Stimulated activated CD4-positive, alpha-beta T cell treated with anti-CD3 and anti-CD28 coated beads, Interleukin-15, amount 100 ng/mL, for 24 hours (primary cell): ENCODE measurements at places on chromosomes 2 and 18.

DNA sequence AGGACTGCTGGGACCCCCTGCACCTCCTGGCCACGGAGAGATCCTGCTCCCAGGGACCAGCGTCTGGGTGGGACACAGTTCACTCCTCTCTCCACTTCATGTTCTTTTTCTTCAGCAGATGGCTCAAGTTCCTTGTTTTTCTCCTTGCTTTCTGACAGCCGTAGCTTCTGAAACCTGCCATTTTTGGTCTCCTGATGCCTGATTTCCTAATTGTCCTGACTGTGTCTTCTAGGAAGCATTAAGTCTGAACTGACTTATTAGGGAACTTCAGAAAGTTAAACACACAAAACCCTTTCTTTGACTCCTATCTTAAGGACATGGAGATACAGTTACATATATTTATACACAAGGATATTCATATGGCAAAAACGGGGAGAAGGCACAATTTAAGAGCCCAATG is 22.7 kb downstream of the CNNM4 start:
- no peak for DNase-seq

GRCh38 chr2:174224665-174225288 is 23.6 kb downstream of the OLA1 start:
- no peak for DNase-seq

- DNase-seq = no peak
Measured at GRCh38 chr2:18668221-18668620, 78.9 kb upstream of the NT5C1B start.

- DNase-seq = no peak
Measured at GRCh38 chr2:157459486-157459885, 15.6 kb upstream of the CYTIP start.

GRCh38 chr2:122635686-122636085 is 880.2 kb downstream of the TSN start:
- DNase-seq = no peak

DNA sequence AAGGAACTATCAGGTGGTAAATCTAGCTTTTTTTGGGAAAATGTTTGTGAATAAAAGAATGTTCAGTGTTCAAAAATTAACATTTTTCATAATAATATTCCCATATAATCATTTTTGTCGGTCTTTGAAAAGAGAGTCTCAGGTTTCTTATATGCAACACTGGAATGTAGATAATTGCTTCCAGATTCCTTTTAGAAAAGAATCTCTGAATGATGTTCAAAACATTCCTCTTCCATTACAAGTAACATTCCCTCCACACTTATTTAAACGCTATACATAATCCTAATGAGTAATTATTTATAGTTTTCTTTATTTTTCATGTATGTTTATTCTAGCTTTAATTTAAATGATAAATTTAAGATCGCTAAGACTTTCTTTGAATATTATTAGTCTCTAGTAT is 7.0 kb downstream of the ZSWIM2 start:
- no peak for DNase-seq

- DNase-seq = no peak
Measured at GRCh38 chr2:218296847-218297246, 4.5 kb upstream of the TMBIM1 start.

DNA sequence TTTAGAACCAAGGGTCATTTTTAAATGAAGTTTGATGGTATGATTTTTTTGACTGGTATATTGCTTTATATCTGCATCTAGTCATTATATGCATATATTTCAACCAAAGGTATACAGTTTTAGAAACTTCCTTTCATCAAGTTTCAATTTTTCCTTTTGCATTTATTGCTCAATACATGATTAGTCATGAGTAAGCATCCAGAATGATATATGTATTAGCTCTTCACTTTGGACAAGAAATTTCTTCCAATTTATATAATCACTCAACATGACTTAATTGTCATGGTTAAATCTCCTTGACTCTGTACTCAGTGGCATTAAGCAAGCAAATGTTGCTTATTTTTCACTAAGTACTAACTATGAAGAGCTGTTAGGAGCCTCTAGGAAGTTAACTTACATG is 123.6 kb downstream of the PLCL1 start:
- DNase-seq = no peak

GRCh38 chr2:3535794-3536681 is 16.7 kb upstream of the ADI1 start:
- DNase-seq = no peak

DNA sequence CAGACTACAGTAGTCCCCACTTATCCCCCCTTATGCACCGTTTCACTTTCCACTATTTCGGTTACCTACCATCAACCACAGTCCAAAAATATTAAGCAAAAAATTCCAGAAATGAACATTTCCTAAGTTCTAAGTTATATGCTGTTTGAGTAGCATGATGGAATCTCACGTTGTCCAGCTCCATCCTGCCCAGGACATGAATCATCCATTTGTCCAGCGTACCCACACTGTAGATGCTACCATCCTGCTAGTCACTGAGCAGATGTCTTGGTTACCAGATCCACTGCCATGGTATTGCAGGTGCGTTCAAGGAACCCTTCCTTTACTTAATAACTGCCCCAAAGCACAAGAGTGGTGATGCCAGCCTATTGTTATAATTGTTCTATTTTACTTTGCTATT is 87.9 kb downstream of the ACVR1 start:
- no peak for DNase-seq

DNA sequence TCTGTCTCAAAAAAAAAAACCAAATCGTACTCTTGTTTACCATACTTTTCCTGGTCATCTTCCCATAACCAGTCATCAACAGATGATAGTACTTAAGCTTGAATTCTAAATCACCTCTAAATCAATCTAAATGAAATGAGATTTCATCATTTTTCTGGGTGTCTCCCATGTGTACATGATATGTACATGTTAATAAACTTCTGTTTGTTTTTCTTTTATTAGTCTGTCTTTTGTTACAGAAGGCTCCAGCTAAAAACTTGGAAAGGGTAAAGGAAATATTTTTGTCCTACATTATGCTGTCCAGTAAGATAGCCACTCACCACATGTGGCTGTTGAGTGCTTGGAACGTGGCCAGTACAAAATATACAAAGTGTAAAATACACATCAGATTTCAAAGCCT is 78.7 kb upstream of the MSH6 start:
- no peak for DNase-seq

GRCh38 chr2:11582862-11583752 is 49.3 kb downstream of the GREB1 start:
- peak; percentile 79 for DNase-seq

- no peak for DNase-seq
Measured at GRCh38 chr18:3912705-3913104, 462.7 kb downstream of the TGIF1 start.

DNA sequence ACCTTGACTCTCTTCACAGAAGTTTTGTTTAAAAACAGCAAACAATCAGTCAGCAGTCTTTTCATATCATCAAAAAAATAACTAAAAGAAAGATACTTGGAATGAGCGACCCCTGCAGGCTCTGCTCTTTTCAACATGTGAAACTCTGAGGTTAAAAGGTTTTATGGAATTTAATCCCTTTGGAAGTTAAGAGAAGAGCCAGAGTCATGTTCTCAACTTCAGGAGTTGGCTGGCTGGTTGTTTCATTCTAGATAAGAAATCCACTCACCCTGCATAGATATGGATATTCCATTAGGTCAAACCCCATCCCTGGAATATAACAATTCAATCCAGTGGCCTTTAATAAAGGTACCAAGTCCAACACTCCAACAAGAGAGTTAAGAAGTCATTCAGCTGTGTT is 115.6 kb upstream of the RMDN2 start:
- no peak for DNase-seq

- DNase-seq = no peak
Measured at GRCh38 chr2:174125090-174125489, 123.2 kb downstream of the OLA1 start.

DNA sequence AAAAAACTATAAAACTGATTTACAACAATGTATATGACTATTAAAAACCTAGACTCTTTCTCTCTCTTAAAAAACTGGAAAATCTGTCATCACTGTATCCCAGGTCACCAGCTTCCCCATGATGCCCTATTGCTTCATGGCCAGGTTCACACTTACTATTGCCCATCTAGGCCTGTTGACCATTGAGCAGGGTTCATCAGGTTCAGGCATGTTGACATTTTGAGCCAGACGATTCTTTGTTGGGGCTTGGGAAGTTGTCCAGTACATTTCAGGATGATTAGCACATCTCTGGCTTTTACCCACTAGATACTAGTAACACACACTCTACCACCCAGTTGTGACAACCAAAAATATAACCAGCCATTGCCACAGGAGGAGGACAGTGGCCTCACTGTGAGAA is 26.9 kb upstream of the RAB27B start:
- DNase-seq = no peak

DNA sequence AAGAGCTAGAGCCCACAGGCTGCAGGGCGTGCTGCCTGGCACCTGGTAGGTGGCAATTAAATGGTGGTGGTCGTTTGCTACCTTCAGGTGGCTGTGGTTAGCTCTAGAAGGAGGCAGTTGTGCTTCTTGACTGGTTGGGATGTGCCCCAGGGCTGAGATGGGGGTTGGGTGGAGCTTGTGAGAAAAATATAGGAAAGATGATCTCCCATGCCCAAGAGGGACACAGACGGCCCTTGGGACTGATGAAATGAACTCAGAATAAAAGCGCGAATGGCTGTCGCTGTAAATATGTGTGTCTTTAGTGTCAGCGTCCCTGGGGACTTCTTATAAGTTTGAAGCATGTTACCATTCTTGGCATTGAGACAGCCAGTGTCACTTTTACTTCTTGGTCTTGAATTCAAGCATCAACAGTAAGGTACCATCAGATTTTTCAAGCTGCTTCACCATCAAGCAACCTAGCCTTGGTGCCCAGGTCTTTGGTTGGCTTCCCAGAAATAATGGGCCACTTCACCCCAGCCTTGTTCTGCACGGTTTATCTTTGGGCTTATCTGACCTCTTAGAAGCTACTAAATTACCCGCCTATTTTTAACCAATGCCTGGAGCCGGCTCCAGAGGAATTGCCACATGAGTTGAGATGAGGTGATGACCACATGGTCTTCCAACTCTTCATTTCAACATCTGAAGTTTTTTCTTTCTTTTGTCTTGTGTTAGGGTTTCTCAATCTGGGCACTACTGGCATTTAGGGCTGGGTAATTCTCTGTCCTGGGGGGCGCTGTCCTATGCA is 11.9 kb downstream of the LRRFIP1 start:
- DNase-seq = no peak

DNA sequence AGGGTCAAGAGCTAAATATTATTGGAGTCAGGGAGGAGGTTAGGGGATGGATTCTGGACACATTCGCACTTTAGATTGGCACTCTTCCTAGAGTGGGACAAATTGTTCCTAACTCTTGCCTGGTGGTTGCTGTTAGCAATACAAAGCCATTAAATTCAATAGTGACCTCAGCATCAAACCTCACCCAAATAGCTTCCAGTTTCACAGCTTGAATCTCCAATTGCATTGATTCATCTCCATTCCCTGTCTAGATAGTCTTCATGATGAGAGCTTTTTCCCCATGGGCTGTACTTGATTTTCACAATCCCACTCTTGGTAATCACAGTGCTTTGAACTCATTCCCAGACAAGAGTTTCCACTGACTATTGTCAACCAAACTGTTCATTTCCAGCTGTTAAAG is 585.9 kb upstream of the SYT4 start:
- no peak for DNase-seq

GRCh38 chr2:16049406-16049805 is 109.1 kb downstream of the MYCN start:
- no peak for DNase-seq

- DNase-seq = no peak
Measured at GRCh38 chr2:178506101-178506500, 25.8 kb downstream of the PLEKHA3 start.

GRCh38 chr2:233981574-233982420 is 64.6 kb downstream of the TRPM8 start:
- DNase-seq = no peak

DNA sequence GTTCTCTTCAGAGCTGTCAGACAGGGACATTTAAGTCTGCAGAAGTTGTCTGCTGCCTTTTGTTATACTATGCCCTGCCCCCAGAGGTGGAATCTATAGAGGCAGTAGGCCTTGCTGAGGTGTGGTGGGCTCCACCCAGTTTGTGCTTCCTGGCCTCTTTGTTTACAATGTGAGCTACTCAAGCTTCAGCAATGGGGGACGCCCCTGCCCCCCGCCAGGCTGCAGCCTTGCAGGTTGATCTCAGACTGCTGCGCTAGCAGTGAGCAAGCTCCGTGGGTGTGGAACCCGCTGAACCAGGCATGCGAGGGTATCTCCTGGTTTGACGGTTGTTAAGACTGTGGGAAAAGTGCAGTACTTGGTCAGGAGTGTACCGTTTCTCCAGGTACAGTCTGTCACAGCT is 24.0 kb upstream of the PAIP2B start:
- DNase-seq = no peak

- no peak for DNase-seq
Measured at GRCh38 chr18:56001576-56001975, 413.6 kb upstream of the TCF4 start.

- no peak for DNase-seq
Measured at GRCh38 chr2:191266201-191266600, 21.0 kb downstream of the MYO1B start.
